Activated naive CD8-positive, alpha-beta T cell treated with anti-CD3 and anti-CD28 coated beads, Interleukin-2, amount 50 U/mL, for 24 hours (primary cell): ENCODE measurements at places on chromosomes 1 and 21.

DNA sequence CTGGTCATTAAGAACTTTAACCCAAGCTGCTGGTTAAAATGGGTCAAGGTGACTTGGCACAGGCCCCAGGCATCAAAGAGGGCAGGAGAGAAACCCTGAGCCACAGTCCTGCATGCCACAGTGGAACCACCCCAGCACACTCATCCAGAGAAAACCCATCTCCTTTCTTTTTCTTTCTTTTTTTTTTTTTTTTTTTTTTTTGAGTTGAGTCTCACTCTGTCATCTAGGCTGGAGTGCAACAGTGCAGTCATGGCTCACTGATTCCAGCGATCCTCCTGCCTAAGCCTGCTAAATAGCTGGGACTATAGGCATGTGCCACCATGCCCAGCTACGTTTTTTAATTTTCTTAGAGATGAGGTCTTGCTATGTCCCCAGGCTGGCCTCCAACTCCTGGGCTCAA lies 109.2 kb upstream of the RAB4A start:
- no peak for DNase-seq

- no peak for DNase-seq
Measured at GRCh38 chr1:151187205-151187604, 2.8 kb downstream of the VPS72 start.

- no peak for DNase-seq
Measured at GRCh38 chr1:219790834-219791615, 137.3 kb downstream of the SLC30A10 start.

DNA sequence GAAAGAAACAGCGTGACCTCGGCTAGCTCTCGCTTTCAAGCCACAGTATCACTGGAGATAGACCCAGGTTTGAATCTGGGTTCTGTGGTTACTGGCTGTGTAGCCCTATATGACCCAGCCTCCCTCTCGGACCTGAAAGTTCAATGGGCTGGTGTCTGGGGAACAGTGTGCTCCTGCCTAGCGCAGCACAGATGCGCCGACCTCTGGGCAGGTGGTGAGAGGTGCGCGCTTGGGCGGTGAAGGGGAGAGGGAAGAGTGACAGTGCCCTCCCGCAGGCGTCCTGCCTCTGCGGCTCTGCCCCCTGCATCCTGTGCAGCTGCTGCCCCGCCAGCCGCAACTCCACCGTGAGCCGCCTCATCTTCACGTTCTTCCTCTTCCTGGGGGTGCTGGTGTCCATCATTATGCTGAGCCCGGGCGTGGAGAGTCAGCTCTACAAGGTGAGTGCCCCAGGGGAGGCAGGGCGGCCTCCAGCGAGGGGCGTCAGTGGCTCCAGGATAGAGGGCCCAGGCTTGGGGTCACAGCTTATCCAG lies 10.5 kb downstream of the SERINC2 start:
- DNase-seq, result peak; percentile 8

- no peak for DNase-seq
Measured at GRCh38 chr1:3729594-3730542, 22.4 kb upstream of the CCDC27 start.

DNA sequence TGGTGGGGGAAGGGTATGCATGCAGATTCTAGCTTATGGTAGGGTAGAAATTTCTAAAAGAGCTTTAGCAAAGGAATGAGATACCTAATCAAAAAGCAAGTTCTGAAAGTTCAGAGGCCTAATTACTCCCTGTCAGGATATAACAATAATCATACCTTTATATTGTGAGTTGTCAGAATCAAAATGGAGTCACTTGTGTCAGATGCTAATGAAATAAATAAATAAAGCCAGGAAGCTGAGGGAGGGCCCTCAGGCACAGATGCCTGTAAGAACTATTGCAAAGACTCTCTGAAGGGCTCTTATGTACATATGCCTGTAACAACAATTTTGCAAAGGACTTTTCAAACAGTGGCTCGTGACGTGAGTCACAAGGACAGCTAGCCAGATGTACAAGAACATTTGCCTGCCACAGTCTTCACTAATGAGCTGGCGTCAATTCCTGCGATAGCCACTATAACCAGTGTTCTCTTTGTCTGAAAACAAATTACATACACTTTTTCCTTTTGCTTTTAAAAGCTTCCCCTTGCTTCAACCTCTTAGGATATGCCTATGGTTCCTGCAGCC lies 27.4 kb upstream of the DNASE2B start:
- no peak for DNase-seq
